ENCODE measurements at places on chromosomes 2 and 18. TPM values are rescaled to one million over a fixed set of nuclear protein-coding genes. Genes with fewer than 3 reads are reported as not detected.

ATP8B1 gene
- 83.7 TPM for total RNA-seq

FSIP2 gene
- 0.15 TPM for total RNA-seq

SYT4 gene
- total RNA-seq = not detected

ABCG8 gene
- not detected for total RNA-seq

DNER gene
- 0.44 TPM for total RNA-seq

ADAM23 gene
- total RNA-seq = 10.6 TPM

DSC3 gene
- total RNA-seq = 0.15 TPM

BOLA3 gene
- total RNA-seq = 46.0 TPM

CD28 gene
- total RNA-seq = under 0.01 TPM

DUSP2 gene
- total RNA-seq = 2.0 TPM

RELCH gene
- total RNA-seq = 43.9 TPM

PLB1 gene
- total RNA-seq = 2.0 TPM

CTAGE1 gene
- not detected for total RNA-seq

EHBP1 gene
- 232 TPM for total RNA-seq

GPR45 gene
- total RNA-seq = not detected

Measured in smooth muscle cell of trachea (primary cell).